CD4-positive, alpha-beta T cell treated with Interleukin-17A for 4 hours (primary cell): ENCODE measurements at places on chromosomes 11 and 22.
A peak's percentile ranks its signal among the peaks of the same experiment; 100 is the strongest.

DNA sequence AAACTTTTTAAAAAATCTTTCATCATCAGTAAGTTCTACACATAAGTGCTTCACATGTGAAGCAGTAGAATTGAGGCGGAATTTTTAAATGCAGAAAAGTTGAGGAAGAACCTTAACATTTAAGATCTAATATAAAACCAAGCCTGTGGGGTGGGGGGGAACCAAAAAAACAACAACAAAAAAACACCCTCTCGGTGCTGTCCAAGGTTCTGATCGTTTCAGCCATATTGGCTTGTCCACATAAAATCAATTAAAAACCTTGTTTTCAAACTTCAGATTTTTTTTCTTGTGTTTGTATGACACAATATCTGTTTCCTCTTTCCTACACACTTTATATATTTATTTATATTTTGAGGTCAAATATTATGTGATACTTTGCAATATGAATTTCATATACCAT lies 130.0 kb downstream of the WNT7B start:
- no peak for DNase-seq

DNA sequence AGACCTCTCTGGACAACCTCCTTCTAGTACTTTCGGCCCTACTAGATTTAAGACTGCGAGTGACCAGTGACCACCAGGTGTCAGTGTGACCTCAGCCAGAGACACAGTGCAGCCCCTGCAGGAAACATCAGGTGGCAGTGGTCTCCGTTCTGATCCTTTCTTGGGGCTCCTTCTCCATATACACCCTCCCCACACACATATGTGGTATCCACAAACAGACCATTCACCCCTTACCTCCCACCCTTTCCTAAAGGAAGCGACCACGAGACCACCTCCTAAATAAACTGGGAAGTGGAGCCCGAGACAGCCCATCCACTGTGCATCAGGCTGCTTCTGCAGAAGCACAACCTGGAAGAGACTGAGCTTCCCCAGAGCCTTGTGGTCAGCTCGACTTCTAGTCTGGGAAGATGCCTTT lies 38.5 kb upstream of the CYP2D6 start:
- DNase-seq: peak; percentile 84

- no peak for DNase-seq
These were observed 9.2 kb downstream of the PVALB start for GRCh38 chr22:36807627-36808026.

GRCh38 chr11:19891022-19891421 lies 178.4 kb downstream of the NAV2 start:
- DNase-seq: no peak

DNA sequence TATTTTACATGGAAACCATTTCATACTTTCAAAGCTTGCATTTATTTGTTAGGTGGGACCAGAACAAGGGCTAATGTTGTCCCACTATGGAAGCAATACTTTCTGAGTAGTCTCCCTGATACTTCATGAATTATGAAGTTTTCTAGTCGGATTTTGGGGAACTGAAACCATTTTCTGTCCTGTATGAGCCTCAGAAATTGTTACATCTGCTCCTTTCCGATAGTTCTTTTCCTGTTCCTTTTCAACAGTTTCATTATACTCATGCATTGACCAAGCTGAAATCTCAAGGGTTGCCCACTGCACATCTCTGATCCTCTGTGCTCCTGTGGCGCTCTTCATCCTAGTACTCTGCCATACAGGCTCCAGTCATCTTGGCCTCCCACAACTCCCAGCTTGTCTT lies 31.5 kb upstream of the GLYATL1 start:
- DNase-seq: no peak

DNA sequence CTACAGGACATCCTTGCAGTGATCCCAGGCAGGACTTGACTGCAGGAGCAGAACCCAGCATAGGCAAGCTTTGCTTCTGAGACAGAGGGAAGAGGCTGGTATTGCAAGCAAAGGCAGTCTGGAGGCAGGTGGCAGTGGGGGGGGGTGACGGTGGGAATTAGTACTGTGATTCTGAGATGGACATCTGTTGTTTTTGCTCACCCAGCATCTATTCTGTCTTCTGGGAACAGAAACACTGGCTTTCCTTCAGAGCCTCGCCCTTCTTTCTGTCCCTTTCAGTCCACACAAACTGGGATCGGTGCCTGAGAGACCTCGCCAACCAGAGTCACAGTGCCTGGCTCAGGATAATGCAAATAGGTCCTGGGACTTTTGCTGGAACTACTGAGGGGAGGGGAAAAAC lies 31.2 kb upstream of the RASL10A start:
- no peak for DNase-seq

- no peak for DNase-seq
These were observed 2.1 kb upstream of the DRD2 start for GRCh38 chr11:113477321-113477720.

GRCh38 chr11:115226556-115226955 lies 277.7 kb downstream of the CADM1 start:
- no peak for DNase-seq

DNA sequence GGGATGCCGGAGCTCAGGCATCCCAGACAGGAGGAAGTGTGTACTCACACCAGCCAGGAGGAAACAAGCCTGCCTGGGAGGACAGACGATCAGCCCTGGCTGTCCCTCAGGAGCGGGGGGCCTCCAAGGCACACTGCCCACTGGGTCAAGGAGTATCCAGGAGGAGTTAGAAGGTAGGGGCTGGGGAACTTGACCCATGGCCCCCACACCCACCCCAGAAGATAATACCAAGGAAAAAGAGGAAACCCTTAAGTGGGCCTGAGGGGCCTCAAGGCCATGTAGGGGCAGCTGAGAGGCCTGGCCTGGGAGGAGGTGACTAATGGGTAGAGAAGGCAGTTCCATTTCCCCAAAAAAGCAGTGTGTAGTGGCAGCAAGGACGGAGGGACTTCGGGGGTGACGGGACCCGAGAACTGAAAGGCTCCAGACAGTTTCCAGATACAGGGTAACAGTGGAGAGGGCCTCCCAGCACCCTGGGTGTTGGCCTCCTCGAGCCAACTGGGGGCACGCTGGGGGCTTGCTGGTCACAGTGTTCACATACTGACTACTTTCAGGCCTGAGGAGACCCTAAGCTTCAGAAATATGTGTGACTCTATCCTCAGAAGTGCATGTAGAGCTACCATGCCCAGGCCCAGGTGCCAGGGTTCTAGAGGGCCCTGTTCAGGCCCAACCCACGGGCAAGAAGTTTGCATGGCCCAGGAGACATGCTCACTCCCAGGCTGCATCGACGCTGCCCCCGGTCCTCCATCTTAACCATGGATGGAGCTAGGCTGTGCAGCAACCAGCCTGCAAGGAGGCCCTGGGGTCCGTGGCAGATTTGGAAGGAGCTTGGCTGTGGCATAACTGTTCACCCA lies 75.7 kb upstream of the PITPNB start:
- DNase-seq: no peak

GRCh38 chr11:125494561-125494960 lies 1.5 kb downstream of the FEZ1 start:
- no peak for DNase-seq

DNA sequence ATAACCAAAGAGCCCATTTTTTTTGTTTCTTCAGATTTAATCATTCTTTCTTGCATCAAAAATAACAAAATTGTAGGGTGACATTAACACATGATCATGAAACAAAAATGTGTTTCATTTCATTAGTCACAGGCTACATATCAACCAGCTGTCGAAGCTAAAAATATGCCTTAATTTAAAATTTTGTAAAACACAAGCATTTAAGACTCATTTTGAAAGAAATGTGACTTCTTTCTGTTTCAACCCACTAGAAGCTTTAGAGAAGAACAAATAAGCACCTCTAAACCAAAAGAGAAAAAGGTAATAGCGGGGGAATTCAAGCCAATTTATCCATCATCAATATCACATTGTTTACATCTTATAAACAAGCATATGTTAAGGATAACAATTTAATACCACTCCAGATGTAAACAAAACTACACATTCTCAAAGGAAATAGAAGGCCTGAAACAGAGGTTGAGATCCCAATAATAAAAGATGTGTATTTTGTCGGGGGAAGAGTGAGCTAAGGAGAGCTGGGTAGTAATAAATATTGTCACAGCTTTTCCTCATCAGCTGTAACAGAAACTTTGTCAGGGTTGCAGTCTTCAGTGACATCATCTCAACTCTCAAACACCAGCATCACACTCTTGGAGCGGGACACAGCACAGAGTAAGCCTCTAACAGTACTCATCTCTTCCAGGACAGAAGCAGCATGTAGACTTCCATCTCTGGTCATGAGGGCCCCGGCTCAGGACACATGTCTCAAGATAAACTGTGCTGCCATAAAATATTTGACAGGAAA lies 42.0 kb downstream of the ALG9 start:
- DNase-seq: no peak

- DNase-seq: no peak
These were observed 12.7 kb downstream of the GTPBP1 start for GRCh38 chr22:38718414-38718813.

DNA sequence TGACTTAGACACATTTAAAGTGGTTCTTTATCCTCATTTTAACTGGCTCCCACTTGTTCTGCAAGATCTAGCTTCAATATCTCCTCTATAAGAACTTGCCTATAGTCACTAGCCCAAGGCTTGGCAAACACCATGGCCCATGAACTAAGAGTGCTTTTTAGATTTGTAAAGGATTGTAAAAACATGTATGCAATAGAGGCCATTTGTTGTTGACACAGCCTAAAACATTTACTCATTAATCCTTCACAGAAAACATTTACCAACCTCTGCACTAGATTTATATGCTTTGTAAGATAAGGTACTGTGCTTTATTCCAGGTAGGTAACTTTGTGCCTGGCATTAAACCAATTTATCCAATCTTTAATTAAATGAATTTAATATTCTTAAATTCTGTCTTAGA lies 5.5 kb downstream of the HYLS1 start:
- no peak for DNase-seq

DNA sequence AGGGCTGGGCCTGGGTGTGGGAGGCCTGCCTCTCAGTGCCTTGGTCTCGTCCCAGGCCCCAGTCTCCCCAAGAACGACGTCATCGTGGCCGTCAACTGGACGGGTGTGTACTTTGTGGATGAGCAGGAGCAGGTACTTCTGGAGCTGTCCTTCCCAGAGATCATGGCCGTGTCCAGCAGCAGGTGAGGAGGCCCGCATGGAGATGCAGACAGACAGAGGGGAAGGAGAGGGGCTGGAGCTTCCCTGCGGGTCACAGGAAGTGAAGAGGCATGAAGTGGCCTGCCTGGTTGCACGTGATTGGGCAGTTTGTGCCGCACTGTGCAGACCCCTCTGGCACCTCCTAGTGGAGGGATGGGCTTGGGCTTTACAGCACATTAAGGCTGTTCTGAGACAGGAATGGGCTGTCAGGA lies 70.4 kb downstream of the MYO7A start:
- DNase-seq: no peak

DNA sequence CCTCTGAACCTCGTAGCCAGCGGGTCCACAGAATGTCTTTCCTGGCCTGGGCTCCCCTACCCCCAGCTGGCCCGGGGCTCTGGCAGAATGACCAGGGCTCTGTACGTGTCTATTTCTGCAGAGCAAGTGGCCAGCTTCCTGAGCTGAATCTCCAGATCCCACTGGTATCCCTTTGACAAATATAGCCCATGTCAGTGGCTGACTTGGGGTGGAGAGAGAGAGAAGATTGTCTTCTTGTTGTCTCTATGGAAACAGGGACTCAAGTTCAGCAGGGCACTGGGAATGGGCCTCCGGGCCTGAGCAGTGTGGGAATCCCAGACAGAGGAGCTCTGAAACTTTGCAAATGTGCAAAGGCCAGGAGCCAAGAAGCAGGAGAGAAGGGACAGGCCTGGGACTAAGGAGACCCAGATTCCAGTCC lies 33.9 kb downstream of the ANO1 start:
- DNase-seq: no peak

- no peak for DNase-seq
These were observed 14.8 kb upstream of the RASD2 start for GRCh38 chr22:35525687-35526332.

DNA sequence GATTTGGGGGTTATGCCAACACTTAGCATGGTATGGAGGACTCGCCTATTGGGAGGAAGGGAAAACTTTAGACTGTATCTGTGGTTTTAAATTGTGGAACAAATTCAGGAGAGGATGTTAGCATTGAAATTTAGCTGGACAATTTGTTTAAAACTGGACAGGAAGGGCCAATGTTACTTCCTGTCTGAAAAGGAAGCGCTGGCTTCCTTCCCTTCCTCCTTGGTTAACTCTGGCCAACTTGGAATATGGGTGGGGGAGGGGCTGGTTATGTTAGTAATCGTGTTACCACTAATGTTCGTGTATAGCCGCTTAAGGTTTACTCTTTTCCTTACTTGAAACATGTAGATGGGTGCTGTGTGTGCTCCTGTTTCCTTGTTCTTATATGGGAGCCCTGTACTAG lies 13.9 kb downstream of the CTNND1 start:
- no peak for DNase-seq

DNA sequence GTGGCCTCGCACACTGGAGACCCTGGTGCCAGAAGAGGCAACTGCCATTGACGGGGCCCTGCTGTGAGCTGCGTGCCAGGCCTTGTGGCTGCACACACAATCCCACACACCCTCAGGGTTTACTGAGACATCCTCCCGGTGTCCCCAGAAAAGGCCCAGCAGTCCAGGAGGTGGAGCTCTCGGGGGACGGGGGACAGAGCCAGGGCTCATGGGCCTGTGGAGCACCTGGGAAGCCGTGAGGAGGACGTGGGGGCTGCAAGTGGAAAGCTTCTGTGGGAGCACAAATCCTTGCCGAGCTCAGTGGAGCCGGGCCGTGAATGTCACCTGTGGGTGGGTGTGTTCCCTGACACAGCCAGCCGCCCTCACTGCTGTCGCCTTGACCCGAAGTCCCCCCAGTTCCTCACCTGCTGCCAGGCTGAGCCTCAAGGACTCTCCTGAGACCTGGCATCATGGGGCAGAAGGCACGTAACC lies 609.7 kb downstream of the TBC1D22A start:
- DNase-seq: no peak

DNA sequence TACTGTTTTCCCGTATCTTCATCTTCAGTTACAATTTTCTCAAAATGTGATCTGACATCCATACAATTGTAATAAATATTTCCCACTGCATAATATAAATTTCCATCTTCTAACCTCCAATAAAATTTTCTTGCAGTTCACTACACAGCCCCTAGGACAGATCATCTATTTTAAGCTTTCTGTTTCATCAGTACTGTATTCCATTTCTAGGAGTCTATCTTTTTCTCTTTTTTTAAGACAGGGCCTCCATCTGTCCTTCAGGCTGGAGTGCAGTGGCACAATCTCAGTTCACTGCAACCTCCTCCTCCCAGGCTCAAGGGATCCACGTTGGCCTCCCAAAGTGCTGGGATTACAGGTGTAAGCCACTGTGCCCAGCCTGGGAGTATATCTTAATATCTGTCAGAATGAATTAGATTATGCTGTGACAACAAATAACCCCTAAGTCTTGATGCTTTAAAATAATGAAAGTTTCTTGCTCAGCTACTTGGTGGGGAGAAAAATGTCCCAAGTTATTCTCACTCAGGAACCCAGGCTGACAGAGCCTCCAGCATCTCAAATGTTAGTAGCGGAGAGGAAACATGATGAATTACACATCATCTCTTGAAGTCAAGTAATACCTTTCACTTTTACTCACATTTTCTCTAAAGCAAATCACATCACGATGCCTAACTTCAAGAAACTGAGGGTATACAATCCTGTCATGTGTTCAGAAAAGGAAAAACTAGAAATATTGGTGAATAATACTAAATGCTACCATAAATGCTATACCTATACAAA lies 92.2 kb downstream of the BUD13 start:
- DNase-seq: no peak

- peak; percentile 78 for DNase-seq
These were observed 2.4 kb upstream of the IFITM2 start for GRCh38 chr11:304915-305843.
